MCF 10A (cell line): ENCODE measurements at places on chromosomes 12 and 14.

DNA sequence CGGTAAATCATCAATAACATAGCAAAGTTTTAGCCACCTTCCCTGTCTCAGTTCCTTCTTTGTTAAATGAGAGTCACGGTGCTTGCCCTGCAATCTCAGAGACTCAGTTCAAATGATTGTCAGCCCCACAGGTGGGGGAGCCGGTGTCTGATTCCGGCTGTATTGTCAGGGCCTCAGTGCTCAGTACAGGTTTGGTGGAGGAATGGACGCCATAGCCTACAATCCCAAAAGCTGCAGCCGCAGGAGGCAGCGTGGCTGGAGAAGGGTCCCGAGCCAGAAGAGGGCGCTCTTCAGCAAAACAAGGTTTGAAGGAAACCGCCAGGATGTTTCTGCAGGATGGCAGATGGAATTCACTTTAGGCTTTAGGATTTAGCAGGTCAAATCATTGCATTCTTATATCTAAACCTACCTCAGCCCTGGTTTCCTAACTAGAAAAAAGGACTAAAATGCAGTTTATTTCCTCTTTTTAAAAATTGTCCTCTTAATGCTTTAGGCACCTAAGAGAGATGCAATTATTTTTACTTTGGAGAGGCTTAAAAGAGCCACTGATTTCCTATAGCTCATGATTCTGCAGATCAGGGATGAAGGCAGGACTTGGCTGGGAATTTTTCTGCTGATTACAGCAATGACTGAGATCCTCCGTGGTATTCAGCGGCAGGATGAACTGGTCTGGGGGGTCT, 29.2 kb downstream of the FOS start:
- peaks cover 32% of the 10 kb centered on the region for H3K4me1 ChIP-seq
- peak; percentile 90 for DNase-seq
- H3K27me3 ChIP-seq: no peaks in the 10 kb centered on the region
- no peak overlapping the region for H3K4me3 ChIP-seq
- H3K36me3 ChIP-seq: no peaks in the 10 kb centered on the region
- peak overlapping the region; percentile 5 for H3K27ac ChIP-seq

DNA sequence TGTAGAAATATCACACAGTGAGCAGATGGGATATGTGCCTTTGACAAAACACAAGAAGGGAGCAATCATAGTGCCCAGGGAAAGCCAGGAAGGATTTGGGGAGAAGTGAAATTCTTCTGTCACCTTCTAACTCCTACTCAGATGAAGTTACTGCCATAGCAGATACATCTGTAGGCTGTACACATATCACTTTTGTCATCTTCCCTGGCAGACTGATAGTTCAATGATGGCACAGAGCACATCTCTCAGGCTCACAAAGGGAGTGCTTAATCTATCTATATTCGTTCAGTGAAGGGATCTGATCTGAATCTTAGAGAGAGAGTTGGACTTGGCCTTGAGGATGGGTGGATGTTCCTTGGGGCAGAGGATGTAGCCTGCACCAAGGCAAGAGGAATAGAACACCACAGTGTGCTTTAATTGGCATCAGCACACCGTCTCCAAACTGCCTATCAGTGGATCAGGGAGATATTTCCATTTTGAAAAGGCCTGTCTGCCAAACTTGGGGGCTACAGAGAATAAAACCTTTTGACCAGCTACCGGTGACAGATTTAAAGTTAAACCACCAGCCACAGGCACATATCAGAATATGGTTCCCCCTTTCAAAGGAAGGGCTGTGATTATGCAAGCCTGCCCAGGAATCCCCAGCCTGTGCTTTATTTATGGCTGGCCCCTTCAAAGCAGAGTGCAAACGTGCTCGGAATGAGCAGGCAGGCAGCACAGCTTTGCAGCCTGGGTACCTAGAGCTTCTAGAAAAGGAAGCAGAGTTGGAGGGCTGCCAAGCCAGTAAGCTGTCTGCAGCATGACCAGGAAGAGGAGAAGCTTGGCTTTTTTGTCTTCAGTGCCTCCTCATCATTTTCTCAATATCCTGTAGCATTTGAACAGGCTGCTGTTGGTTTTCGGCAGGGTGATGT, 165.5 kb upstream of the DYRK2 start:
- DNase-seq: peak; percentile 13
- H3K27me3 ChIP-seq: no peaks in the 10 kb centered on the region
- no peaks in the 10 kb centered on the region for H3K4me1 ChIP-seq
- no peaks in the 10 kb centered on the region for H3K36me3 ChIP-seq
- H3K4me3 ChIP-seq: no peak overlapping the region
- H3K27ac ChIP-seq: no peak overlapping the region

GRCh38 chr14:83433618-83434017, 1900.0 kb upstream of the SEL1L start:
- H3K4me1 ChIP-seq: no peaks in the 10 kb centered on the region
- H3K4me3 ChIP-seq: no peak overlapping the region
- no peaks in the 10 kb centered on the region for H3K27me3 ChIP-seq
- H3K27ac ChIP-seq: no peak overlapping the region
- H3K36me3 ChIP-seq: no peaks in the 10 kb centered on the region
- no peak for DNase-seq

GRCh38 chr14:105324080-105324778, 9.7 kb downstream of the PACS2 start:
- no peak overlapping the region for H3K4me3 ChIP-seq
- DNase-seq: no peak
- no peak overlapping the region for H3K27ac ChIP-seq
- peaks cover 8% of the 10 kb centered on the region for H3K4me1 ChIP-seq
- H3K36me3 ChIP-seq: peaks cover 6% of the 10 kb centered on the region
- H3K27me3 ChIP-seq: no peaks in the 10 kb centered on the region

DNA sequence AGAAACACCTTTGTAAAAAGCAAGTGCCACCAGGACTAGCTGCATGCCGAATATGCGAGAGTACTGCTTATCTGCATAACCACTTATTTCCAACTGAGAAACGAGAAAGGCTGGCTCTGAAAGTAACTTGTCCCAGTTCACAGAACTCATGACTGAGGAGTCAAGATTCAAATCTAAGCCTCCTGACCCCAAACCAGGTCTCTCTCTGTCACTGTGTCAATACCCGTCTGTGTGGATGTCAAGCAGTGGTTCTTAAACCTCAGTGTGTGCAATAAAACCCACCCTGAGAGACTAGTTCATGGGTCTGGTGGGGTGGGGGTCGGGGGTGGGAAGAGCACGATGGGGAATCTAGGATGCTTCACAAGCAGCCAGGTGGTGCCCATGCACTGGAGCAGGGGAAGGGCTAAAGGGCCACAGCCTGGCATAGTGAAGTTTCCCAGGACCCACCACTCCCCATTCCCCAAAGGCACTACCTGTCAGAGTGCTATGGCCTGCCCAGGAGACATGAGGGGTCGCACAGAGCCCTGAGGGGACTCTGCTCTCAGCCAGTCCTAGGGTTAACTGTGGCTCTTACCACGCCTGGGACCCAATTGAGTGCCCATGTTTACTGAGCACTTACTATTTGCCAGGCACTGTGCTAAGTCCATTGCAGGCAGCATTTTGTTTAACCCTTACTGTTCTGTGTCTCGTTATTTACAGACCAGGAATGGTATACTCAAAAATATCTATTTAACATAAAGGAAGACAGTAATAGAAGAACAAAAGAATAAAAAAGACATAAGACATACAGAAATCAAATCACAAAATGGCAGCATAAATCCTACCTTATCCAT, 33.4 kb upstream of the PNMA1 start:
- H3K4me1 ChIP-seq: peaks cover 72% of the 10 kb centered on the region
- H3K27me3 ChIP-seq: no peaks in the 10 kb centered on the region
- H3K36me3 ChIP-seq: peaks cover 20% of the 10 kb centered on the region
- peak overlapping the region; percentile 77 for H3K27ac ChIP-seq
- no peak overlapping the region for H3K4me3 ChIP-seq
- no peak for DNase-seq

GRCh38 chr14:68518761-68519670, 273.9 kb downstream of the ZFP36L1 start:
- no peaks in the 10 kb centered on the region for H3K27me3 ChIP-seq
- peaks cover 5% of the 10 kb centered on the region for H3K36me3 ChIP-seq
- H3K4me1 ChIP-seq: peaks cover 33% of the 10 kb centered on the region
- DNase-seq: peak; percentile 54
- peak overlapping the region; percentile 98 for H3K27ac ChIP-seq

DNA sequence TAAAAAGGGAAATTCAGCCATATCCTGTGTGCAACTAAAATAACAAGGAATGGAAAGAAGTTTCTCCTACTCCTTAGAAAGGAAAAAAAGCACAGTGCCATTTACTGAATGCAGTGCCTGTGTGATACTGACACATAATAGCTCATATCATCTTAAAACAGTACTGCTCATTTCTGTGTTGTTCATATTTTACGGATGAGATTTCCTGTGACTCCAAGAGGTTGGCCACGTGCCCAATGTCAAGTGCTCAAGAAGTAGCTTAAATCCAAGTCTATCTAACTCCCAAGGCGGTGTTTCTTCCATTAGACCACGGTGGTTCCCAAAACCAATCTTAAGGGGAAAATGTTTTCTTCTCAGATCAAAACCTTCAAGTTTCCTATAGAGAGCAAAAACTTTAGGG, 20.0 kb downstream of the MAP3K9 start:
- DNase-seq: peak; percentile 56
- no peak overlapping the region for H3K4me3 ChIP-seq
- H3K4me1 ChIP-seq: peaks cover 28% of the 10 kb centered on the region
- peak overlapping the region; percentile 4 for H3K27ac ChIP-seq
- H3K36me3 ChIP-seq: peaks cover 29% of the 10 kb centered on the region

DNA sequence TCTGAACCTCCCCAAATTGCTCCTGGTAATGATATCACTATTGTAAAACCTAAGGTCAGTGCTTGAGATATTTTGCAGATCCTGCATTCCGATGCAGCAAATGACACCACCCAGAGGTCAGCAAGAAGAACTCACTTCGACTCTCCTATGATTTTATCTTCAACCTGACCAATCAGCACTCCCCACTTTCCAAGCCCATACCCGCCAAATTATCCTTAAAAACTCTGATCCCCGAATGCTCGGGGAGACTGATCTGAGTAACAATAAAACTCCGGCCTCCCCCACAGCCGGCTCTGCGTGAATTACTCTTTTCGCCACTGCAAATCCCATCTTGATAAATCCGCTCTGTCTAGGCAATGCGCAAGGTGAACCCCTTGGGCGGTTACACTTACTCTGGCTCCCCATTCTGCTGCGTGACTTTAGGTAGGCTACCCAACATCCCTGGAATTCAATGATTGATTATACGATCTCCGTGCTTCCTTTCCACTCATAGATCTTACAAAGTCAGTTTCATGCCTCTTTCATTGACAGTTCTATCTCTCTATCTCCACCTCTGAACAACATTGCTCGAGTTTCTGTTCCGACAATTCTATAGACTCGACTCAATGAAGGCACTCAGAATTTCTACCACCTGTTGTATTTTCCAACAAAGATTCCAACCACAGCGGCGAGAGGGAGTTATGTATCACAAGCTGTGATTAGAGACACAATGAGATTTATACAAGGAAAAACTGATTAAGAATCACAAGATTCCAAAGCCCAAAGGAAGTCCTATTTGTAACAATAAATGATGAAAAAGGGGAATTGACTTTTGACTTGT, 939 bp downstream of the NPC2 start:
- H3K4me3 ChIP-seq: no peak overlapping the region
- peaks cover 34% of the 10 kb centered on the region for H3K4me1 ChIP-seq
- no peak overlapping the region for H3K27ac ChIP-seq
- DNase-seq: peak; percentile 64
- H3K36me3 ChIP-seq: peaks cover 18% of the 10 kb centered on the region
- H3K27me3 ChIP-seq: no peaks in the 10 kb centered on the region

- H3K36me3 ChIP-seq: peaks cover 32% of the 10 kb centered on the region
- no peak for DNase-seq
- no peaks in the 10 kb centered on the region for H3K4me1 ChIP-seq
- H3K4me3 ChIP-seq: no peak overlapping the region
- no peaks in the 10 kb centered on the region for H3K27me3 ChIP-seq
- H3K27ac ChIP-seq: no peak overlapping the region
Observed at GRCh38 chr12:64701283-64701682, 57.9 kb downstream of the GNS start.

DNA sequence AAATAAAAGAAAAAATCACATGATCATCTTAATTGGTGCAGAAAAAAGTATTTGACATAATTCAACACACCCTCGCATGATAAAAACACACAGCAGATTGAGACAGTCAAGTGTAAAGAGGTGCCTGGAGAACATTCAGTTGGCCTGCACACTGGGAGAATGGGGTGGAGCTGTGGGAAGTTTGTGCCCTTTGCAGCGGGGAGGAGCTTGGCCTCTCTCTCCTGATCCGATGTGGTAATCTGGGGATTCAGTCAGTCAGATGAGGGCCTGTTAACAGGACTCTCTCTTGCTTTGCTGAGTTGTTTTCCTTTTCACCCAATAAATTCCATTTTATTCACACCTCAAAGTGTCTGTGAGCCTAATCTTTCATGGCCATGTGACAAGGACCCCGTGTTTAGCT, 5.9 kb downstream of the SERPINA6 start:
- H3K36me3 ChIP-seq: peaks cover 4% of the 10 kb centered on the region
- H3K27ac ChIP-seq: no peak overlapping the region
- no peaks in the 10 kb centered on the region for H3K27me3 ChIP-seq
- DNase-seq: peak; percentile 67

DNA sequence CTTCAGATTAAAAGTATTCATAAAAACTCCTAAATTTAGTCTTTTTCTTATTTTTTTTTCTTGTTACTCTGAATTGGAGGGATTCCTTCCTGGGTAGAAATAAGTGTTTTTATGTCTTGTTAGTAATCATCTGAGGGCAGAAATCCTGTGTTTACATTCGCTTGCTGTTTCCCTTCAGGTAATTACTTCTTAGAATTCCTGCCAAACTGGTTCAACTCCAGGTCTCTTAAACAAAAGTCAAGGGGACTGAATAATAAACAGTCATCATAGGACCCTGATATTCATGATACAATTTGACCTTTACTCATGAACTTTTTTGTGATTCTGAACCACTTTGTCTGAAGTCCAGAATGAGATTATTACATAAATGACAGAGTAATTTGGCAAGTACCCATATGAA, 843.9 kb downstream of the FLRT2 start:
- no peaks in the 10 kb centered on the region for H3K4me1 ChIP-seq
- H3K27me3 ChIP-seq: no peaks in the 10 kb centered on the region
- no peak overlapping the region for H3K27ac ChIP-seq
- DNase-seq: no peak
- H3K36me3 ChIP-seq: no peaks in the 10 kb centered on the region

GRCh38 chr14:92706386-92706785, 42.0 kb downstream of the LGMN start:
- no peak overlapping the region for H3K4me3 ChIP-seq
- H3K27me3 ChIP-seq: no peaks in the 10 kb centered on the region
- DNase-seq: no peak
- no peak overlapping the region for H3K27ac ChIP-seq
- H3K4me1 ChIP-seq: no peaks in the 10 kb centered on the region

DNA sequence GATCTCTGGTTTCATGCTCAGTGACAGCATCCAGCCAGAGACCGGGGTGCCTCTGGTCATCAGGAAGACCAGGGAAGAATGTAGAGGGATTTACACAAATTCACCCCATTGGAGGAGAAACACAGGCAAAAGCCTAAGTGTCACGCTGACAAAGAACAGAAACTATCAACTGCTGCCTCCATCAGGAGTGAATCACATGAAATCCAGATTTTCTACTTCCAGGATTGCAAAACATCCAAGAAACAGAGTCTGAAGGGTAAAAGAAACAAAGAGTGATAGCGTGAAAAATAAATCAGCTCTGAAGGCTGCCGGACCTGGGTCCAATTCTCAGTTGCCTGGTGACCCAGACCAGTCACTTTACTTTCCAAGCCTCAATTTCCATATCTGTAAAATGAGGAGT, 136.1 kb upstream of the MAP1LC3B2 start:
- no peak overlapping the region for H3K4me3 ChIP-seq
- no peak overlapping the region for H3K27ac ChIP-seq
- DNase-seq: peak; percentile 27
- H3K27me3 ChIP-seq: no peaks in the 10 kb centered on the region
- H3K36me3 ChIP-seq: no peaks in the 10 kb centered on the region

- DNase-seq: no peak
- H3K4me3 ChIP-seq: no peak overlapping the region
- no peak overlapping the region for H3K27ac ChIP-seq
- H3K4me1 ChIP-seq: peaks cover 23% of the 10 kb centered on the region
- H3K27me3 ChIP-seq: no peaks in the 10 kb centered on the region
- peaks cover 5% of the 10 kb centered on the region for H3K36me3 ChIP-seq
Observed at GRCh38 chr14:102183886-102184285, 44.2 kb downstream of the WDR20 start.
